Stimulated activated CD8-positive, alpha-beta memory T cell treated with anti-CD3 and anti-CD28 coated beads, Interleukin-2, amount 100 ng/mL, for 1 hour (primary cell): ENCODE measurements at places on chromosomes 16 and 17.

- DNase-seq: no peak
These were observed 22.7 kb downstream of the NXN start for GRCh38 chr17:956905-957304.

DNA sequence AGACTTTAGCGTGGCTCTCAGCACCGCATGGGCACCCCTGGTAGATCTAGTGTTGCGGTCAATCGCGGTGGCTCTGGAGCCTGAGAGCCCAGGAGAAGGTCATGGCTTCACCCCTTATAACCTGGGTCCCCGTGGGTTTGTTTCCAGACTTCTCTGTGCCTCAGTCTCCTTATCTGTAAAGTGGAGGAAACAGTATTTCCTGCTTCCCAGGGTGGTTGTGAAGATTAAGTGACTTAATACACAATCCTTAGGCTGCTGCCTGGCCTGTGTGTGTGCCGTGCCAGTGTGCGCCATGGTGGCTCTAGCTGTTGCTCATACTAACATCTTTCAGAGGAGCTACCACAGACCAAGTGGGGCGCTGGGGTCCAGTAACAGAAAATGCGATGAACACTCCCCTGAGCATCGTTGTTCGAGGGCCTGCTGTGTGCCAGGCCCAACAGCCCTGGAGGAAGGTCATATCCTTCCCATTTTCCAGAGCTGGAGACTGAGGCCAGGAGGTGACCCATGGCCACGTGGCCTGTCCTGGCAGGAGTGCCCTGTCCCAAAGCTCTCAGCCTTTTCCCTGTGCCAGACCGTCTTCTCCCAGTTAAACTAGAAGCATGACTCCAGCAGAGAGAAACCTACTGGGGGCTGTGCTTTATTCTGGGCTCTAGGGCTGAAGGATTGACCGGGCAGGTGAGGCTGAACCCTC, 70.1 kb downstream of the CMIP start:
- no peak for DNase-seq

GRCh38 chr16:4097826-4098240, 18.4 kb downstream of the ADCY9 start:
- DNase-seq: no peak

GRCh38 chr16:66152823-66153393, 213.6 kb upstream of the CDH5 start:
- DNase-seq: no peak

GRCh38 chr16:80100846-80101451, 439.8 kb upstream of the DYNLRB2 start:
- DNase-seq: no peak

GRCh38 chr17:51085150-51085805, 35.4 kb downstream of the SPAG9 start:
- DNase-seq: no peak

- DNase-seq: no peak
These were observed 45.5 kb upstream of the ZFHX3 start for GRCh38 chr16:73093146-73094144.

- DNase-seq: no peak
These were observed 18.1 kb downstream of the CMIP start for GRCh38 chr16:81462683-81463082.

- peak; percentile 55 for DNase-seq
These were observed 178.7 kb downstream of the SEC14L1 start for GRCh38 chr17:77319211-77320043.

- DNase-seq: no peak
These were observed 48.1 kb downstream of the KSR1 start for GRCh38 chr17:27504188-27504995.

- DNase-seq: no peak
These were observed 187.4 kb upstream of the CACNG5 start for GRCh38 chr17:66647391-66647983.

GRCh38 chr17:48589831-48590606, at the start of gene HOXB3:
HOXB3 (minus strand) TSS chr17:48590241; CDS start chr17:48552474, 37,767 bp downstream.
- DNase-seq: no peak

GRCh38 chr16:49441366-49441780, 67.8 kb downstream of the C16orf78 start:
- DNase-seq: peak; percentile 11

DNA sequence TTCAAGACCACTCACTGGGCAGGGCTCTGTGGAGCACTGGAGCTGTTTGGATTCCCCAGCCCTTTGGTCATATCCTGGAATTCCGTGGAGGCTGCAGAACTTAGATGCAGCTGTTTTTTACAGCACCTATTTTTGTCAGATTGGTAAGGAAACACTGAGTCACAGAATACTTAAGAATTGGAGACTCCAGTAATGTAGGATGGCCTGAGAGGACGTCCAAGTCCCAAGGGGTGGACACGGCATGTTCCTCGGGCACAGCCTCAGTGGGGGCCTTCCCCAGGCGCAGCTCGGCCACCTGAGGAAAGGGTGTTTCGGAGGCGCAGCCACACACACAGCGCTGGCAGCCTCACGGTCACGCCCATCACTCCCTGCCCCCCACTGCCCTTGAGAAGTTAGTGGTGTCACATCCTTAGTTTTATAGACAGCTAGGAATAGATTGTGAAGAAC, 14.8 kb downstream of the PLD6 start:
- DNase-seq: no peak

DNA sequence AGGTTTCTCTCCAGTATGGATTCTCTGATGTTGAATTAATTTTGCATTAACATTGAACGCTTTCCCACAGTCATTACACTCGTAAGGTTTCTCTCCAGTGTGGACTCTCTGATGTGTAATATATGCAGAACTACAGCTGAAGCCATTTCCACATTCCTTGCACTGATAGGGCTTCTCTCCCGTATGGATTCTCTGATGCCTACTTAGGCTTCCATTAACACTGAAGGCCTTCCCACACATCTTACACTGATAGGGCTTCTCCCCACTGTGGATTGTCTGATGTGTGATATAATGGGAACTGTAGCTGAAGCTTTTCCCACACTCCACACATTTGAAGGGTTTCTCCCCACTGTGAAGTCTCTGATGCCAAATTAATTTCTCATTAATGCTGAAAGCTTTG, 7.2 kb upstream of the TLE7 start:
- DNase-seq: no peak

- DNase-seq: no peak
These were observed 233.1 kb upstream of the AXIN2 start for GRCh38 chr17:65794572-65794971.

- DNase-seq: no peak
These were observed 223.2 kb upstream of the FOXF1 start for GRCh38 chr16:86286991-86287663.

- DNase-seq: no peak
These were observed 13.5 kb downstream of the KNOP1 start for GRCh38 chr16:19704321-19705145.

- DNase-seq: no peak
These were observed 34.8 kb upstream of the SDK2 start for GRCh38 chr17:73678999-73679398.

GRCh38 chr16:57341441-57342303, 16.9 kb upstream of the CCL22 start:
- no peak for DNase-seq

DNA sequence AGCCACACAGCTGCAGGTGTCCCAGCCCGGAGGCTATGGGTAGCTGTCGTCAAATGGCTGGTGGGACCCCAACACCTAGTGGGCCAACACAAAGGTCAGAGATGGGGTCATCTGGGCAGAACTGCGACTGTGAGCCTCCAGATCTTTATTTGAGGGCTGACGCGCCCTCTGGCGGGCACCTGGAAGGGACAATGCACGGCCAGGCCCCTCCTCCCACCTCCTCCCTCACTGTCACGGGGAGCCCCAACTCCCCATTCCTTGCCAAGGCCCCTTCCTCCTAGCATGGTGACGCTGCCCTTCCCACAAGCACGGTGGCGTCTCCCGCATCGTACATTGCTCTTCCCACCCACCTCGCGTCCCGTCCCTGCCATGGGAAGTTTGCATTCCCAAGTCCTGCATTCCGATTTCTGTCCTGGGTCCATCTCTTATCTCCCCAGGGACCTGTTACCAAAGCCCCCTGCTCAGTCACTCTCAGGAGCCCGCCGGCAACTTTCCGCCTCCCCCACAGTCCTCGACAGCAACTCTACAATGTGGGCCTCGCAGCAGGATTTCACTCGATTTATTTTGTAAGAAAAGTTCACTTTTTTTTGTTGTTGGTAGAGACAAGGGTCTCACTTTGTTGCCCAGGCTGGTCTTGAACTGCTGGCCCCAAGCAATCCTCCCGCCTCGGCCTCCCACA, 1.0 kb downstream of the TLE7 start:
- DNase-seq: no peak

GRCh38 chr16:9135797-9136196, 44.4 kb downstream of the HAPSTR1 start:
- no peak for DNase-seq

GRCh38 chr16:17691899-17692176, 221.1 kb upstream of the XYLT1 start:
- DNase-seq: no peak

DNA sequence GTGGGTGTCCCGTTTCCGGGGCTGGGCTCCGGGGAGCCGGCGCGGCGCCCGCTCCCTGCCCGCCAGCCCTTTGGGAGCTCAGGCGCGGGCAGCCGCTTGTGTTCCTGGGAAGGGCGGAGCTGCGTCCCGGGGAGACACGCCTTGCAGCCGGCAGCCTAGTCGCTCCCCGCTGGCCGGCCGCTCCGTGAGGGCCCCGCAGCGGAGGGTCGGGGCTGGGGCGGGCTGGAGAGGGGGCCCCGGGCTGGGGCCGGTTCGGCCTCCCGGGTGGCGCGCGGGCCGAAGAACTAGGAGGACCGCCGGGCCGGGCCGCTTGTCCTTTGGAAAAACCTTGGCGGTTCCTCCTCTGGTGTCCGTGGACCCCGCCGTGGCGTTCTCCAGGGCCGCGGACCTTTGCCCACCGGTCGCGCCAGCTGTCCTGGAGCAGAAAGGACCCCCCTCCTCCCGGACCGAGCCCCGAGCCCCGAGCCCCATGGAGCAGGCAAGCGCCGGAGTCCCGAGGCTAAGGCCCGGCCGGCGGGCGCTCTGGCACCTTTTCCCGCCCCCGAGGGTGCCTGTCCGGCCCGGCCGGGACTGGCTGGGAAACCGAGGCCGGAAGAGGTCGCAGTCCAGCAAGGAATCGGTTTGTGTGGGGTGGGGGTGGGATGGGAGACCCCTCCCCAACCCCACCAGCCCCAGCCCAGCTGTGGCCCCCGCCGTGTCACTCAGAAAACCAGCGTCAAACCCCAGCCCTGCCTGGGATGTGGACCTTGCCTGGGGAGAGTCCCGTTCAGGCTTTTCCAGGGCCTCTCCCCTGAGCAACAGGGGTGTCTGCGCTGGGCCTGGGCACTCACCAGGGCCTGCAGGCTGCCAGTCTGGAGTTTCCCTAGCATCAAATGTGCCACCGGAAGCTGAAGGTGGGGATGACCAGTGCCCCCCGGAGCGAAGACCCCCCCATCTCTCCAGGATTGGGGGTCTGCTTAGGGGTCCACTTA, 6.8 kb upstream of the TBC1D3B start:
- no peak for DNase-seq

DNA sequence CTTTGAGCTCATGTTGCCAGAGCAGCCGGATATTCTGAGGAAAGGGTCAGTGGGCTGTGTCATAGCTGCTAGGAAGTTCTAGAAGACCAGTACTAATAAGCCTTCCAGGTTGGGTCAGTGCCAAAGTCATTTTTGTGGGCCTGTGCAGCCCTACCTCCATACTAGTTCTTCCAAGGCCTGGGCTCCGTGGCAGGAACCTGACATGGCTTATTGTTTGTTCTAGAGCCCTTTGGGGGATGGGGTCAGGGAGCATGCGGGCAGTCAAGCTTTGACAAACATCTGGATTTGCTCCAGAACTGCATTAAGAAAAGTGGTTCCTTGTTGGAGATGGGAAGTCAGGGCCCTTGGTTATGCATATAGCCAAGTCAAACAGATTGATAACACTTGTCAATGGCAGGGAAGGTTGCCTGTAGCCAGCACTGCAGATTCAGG, 7.6 kb downstream of the ALKBH5 start:
- no peak for DNase-seq

GRCh38 chr17:16929757-16930520, 42.0 kb downstream of the TNFRSF13B start:
- no peak for DNase-seq

DNA sequence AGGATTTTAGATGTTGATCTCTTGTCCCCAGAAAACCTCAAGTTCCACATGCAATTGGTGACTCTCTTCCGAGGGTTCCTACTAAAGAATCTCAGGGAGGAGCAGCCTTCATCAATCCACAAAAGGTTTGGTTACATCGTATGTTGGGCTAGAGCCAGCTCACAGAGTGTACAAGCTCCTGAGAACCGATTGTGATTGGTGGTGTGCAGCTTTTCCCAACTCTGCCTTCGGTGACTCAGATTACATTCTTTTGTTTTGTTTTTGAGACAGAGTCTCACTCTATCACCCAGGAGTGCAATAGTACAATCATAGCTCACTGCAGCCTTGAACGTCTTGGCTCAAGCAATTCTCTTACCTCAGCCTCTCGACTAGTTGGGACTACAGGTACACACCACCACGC, 172.4 kb downstream of the PMP22 start:
- DNase-seq: no peak

DNA sequence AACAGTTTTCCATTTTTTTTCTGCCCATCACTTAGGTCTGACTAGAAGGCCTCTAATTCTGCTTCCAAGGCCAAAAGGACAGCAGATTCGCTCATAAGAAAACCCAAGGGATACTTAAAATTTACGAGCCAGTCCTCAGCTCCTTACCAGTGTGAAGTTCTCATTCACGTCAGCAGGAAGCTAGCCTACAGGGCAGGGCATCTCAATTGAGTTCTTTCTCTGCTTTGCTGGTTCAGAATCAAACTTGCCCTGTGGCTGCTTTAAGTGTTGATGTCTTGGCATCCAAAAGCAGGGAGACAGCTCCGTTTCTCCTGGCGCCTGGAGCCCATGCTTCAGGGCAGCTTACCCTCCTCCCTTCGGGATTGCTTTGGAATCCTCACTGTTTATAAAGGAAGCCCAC, 136.0 kb downstream of the ANKFN1 start:
- DNase-seq: no peak

GRCh38 chr17:72345536-72345935, 224.7 kb downstream of the SOX9 start:
- DNase-seq: no peak

DNA sequence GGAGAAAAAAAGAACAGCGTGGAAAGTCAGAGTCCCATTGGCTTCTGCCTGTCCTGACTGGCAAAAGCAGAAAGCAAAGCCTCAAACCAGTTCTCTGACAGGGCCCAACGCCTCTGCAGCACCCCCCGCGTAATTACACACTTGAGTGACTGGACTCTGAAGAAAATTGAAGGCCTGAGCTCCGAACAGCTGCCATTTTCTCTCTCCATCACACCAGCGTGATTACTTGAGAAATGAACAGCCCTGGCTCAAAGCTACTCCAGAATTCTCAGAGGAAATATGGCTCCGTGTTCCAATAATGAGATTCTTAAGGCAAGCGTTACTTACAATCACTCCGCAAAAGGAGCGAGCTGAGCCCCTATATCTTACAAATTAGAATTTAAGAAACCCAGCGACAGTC, 142.7 kb upstream of the C17orf78 start:
- DNase-seq: no peak

DNA sequence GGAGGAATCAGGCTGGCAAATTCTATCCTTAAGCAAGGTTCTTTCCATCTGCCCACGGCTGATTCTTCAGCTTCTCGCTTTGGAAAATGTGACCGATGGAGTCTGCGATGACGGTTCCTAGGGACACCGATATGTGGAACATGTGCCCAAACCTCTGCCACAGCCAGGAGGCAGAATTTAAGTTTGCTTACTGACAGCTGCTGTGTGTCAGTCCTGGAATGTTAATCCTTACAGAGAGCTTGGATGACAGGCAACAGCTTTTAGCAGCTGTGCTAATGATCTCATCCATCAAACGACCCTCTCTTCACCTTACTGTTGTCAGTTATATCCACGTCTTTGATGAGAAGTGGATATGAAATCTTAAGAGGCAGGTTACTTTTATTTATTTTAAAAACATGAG, 11.4 kb upstream of the MYH13 start:
- DNase-seq: no peak
